ENCODE measurements at places on chromosomes 6 and 20. TPM values are rescaled to one million over a fixed set of nuclear protein-coding genes. Genes with fewer than 3 reads are reported as not detected.

DNA sequence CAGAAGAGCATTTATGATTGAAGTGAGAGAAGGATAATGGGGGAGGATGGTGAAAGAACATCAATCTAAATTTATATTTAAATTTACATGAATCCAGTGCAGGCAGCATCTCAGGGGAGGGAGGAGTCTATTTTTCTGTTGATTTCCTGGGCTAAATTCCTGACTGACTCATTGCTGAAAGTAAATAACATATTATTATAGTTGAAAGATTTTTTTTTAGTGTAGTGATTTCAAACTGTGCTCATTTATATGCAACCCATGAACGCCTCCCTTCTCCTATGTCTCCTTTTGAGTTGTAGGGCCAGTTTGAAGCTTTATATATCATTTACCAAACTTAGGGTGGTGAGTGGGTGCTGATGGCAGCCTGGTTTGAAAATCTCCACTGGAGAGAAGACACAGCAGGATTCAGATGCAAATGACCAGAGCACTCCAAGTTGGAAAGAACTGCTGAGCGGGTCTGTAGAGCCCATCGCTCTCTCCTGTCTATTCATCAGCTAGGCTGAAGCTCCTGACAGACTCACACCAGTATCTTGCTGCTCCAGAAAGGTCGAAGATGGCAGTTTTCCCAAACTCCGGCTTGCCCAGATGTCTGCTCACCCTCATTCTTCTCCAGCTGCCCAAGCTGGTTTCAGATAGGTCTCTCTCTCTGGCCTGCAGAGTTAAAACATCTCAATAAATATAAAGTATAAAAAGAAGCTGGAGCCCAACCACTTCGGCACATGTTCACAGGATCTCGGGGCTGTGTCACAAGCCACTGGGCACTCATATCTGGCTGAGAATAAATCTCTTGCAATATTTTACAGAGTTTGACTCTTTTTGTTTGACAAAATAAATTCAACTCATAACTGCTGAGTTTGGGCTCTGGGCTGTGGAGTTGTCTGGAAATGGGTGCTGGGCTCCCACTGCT is 18.3 kb downstream of the BTN2A1 start:
- DNase-seq: no peak

GRCh38 chr6:48859562-48860123 is 603.4 kb downstream of the MMUT start:
- no peak for DNase-seq

DNA sequence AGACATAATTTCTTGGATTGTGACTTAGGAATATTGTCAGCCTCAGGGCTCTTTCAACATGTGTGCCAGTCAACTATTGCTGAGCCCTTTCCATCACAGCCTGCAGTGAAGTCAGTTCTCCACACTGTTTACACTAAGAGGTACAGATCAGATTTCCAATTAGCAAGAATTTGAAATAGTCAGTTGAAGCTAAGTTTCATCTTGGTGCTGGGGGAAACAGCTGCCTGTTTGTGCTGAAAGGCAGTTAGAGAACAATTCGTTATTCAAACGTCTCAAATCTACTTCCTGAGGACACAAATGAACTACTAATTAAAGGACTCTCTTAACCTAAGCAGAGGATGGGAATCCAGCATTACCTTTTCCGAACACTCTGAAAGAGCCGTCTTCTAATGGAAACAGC is 25.9 kb downstream of the ADGRF1 start:
- DNase-seq: no peak

DNA sequence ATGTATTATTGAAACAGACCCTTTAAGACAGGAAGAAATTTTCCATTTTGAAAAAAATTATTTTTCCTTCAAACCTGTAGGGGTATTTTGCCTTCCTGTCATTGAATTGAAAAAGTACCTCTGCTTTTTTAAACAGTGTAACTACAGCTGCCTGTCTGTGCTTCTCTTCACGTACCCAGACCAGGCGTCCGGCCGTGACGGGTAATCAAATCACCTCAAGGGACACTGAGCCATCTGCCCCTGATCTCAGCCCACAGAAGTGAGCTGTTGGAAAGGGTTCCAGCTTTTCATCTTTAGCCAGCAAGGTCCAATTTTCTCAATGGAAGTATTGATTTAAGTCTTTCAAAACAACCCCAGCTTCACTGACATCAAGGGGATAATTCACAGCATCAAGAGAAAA is 58.0 kb downstream of the SLC35D3 start:
- DNase-seq: no peak

DNA sequence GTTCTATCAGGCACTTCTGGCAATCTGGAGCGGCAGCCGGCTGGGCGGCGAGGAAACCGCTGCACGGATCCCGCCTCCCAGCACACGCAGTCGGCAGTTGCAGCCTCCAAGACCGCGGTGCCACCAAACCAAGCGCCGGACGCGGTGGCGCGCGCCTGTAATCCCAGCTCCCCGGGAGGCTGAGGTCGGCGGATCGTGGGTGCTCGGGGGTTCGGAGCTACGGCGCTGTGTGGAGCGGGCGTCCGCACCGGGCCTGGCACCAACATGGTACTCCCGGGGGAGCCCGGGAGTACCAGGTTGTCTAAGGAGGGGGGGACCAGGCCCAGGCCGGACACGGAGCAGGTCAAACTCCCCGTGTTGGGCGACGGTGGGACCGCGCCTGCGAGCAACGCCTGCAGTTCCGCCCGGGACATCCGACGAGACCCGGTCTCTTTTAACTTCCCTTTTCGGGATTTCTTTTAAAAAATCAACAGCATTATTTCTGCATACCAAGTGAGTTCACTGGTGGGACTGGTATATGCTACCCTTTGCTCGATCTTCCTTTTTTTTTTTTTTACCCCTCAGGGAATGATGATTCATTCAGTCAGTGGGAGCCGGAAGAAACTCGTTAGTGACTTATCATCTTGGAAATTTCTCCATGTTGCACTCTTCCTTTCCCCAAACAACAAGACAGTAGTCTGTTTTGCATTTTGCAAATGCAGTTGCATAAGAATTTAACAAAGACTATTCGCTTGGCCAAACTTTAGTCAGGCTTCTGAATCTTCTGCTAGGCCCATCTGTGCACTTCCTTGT is 27.6 kb downstream of the ZNF311 start:
- no peak for DNase-seq

RPL7L1 gene
- 40.1 TPM for total RNA-seq

SLC12A5 gene
- not detected for total RNA-seq

GRCh38 chr20:58841539-58842264 is 9.0 kb downstream of the GNAS-AS1 start:
- no peak for DNase-seq

DNA sequence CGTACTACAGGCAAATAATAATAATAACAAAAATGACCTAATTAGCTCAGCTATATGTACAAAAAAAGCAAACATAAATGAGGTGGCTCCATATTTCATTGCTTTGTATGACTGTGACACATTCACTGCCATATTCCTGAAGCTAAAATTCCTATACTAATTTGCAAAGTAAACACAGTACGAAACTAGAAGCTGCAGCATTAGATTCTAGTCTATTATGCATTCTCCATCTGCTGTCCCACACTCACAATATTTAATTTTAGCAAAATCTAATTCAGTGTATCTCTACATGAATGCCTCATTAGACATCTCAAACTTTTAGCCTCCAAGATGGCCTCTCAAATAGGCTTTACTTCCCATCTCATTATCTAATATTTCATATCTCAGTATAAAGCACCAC is 55.1 kb downstream of the ATG5 start:
- no peak for DNase-seq

DNA sequence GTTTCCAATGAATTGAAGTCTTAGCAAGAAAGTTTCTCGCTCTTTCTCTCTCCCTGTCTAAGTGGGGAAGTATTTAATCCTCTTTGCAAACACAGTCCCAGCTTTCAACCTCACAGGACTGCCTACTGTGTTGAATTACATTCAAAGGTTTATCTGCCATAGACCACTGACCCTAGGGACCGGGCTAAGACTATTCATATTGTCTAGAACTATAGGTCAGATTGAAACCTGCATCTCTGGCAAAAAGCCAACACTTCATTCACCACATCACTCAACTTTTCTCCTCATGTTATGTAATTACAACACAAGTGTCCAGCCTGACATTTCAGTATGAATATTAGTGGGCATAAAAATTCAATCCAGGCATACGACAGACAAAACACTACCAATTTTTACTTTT is 314.7 kb upstream of the RSPO3 start:
- DNase-seq: no peak

DNA sequence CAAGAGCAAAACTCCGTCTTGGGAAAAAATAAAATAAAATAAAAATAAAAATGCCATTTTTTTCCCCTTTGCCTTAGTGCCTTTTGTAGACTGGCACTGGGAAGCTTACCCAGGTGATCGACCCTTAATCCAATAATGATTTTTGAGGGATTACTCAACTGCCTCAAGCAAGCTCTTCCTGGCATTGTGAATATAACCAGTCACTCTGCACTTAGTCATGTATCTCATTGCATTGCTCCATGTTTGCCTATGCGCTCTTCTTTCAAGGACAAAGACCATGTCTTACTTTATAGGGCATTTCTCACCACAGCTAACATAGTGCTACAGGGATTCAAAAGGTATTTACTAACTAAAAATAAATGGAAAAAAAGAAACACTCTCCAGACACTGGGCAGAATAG is 13.0 kb downstream of the GFOD1 start:
- DNase-seq: peak; percentile 15

FAM162B gene
- 0.63 TPM for total RNA-seq

CGAS gene
- total RNA-seq: 0.35 TPM

CST4 gene
- total RNA-seq: not detected

PLN gene
- total RNA-seq: 0.18 TPM

DNA sequence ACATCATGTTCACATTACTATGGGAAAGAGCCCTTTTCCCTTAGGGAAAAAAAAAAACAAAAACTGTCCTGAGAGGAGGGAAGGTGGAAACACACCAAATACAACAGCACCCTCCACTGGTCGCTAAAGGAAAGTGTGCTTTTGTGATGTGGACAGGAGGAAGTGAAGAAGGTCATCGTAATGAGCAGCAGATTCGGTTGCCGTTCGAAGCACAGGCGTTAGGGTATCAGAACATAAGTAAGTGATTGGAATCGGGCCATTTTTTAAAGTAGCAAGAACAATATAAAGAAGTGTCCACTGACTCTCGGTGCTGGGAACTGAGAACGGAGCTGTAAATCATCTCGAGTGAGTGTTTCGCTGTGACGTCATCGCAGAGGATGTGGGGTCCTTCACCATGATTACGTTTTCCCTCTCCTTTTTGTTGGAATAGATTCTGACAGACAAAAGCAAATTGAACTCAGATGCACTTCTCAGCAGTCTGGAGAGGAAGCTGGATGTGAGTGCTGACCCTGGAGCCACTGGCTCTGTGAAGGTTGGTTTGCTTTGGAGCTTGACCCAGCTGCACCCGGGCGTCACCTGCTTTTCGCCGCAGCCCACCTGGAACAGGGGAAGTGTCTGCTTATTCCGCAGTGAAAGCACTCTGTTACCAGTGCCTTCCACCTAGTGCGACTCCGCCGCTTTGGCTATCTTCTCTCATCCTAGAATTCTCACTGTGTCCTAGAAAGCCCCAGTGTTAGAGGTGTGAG is 203.6 kb upstream of the GMDS start:
- no peak for DNase-seq

DNA sequence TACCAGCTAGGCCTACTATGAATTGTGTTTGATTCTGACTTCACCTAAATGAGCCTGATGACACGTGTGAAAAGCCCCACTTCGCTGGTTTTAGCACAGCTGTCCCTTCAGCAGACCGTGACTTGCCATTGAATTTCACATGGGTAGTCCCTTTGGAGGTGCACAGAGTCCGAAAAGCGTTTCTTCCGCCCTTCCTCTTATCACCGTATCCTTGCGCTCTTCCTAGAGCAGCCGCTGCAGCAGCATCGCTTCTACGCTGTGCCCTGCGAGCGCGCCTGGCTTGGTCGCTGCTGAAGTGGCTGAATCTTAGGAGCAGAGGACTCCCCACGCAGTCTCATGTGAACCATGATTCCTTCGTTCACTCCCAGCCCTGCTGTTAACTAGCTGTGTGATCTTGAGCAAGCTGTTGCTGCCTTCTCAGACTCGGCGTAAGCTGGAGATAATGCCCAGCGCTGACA is 127.0 kb downstream of the PACRG start:
- DNase-seq: no peak

DNA sequence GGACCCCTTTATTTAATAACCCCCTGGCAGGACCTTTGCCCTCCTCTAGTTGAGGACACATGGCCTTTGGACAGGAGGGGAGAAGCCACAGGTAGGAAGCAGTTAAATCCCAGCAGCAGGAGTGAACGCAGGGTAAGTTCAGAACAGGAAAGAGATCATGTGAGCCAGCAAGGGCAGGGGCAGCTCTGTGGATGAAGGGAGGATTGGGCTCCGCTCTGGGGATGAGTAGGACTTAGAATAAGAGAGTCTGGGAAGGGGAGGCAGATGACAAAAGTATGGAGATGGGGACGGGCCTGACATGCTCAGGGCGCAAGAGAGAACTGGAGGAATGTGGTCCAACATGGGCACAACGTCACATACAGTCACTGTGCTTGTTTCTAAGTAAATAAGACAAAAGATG is 89.0 kb downstream of the NDUFAF5 start:
- DNase-seq: no peak

- no peak for DNase-seq
Measured at GRCh38 chr20:30487947-30488926, 769.2 kb upstream of the DEFB115 start.

DNA sequence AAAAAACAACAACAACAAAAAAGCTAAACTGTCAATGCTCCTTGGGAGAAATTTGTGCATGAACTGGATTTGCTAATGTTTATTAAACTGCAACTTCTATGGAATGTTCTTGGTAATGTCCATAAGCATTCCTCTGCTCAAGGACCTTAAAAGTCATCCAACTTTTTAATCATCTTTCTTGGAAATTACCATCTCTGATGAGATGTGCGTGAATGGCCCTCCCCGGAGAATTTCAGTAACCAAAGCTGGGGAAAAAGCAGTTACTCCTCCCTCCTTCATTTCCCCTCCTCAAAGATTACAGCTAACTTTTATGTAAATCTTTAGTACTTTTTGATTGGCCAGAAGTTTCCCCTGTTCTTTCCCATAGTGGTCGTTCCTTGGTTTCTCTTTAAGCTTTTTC is 5.2 kb downstream of the TBCC start:
- DNase-seq: no peak

GRCh38 chr6:41271901-41272395 is 14.5 kb downstream of the TREM1 start:
- DNase-seq: peak; percentile 51

- no peak for DNase-seq
Measured at GRCh38 chr6:22550971-22551670, 18.2 kb upstream of the HDGFL1 start.

GRCh38 chr6:70371454-70372105 is 41.7 kb upstream of the FAM135A start:
- DNase-seq: no peak

NSFL1C gene
- 43.5 TPM for total RNA-seq

Measured in left lobe of liver (tissue), 2 donors.